ENCODE measurements at places on chromosomes 5 and 9.

DNA sequence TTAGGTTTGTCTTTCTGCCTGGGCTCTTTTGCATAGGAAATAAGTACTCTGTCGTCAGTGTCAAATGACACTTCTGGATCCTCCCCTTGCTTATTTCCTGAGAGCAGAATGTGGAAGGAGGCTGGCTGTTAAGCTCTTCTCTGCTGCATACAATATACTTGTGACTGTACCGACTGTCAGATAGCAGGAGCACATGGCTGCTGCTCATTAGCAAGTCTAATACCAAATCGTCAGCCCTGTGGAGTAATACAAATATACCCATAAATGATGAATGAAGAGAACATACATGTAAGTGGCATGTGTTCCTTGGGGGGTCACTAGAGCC is at the start of gene GPR151:
Gene GPR151 (minus strand): TSS at position 40 of the 325 bp plus-strand sequence. CDS start 77 bp downstream, outside the sequence.
- no peak for DNase-seq

DNA sequence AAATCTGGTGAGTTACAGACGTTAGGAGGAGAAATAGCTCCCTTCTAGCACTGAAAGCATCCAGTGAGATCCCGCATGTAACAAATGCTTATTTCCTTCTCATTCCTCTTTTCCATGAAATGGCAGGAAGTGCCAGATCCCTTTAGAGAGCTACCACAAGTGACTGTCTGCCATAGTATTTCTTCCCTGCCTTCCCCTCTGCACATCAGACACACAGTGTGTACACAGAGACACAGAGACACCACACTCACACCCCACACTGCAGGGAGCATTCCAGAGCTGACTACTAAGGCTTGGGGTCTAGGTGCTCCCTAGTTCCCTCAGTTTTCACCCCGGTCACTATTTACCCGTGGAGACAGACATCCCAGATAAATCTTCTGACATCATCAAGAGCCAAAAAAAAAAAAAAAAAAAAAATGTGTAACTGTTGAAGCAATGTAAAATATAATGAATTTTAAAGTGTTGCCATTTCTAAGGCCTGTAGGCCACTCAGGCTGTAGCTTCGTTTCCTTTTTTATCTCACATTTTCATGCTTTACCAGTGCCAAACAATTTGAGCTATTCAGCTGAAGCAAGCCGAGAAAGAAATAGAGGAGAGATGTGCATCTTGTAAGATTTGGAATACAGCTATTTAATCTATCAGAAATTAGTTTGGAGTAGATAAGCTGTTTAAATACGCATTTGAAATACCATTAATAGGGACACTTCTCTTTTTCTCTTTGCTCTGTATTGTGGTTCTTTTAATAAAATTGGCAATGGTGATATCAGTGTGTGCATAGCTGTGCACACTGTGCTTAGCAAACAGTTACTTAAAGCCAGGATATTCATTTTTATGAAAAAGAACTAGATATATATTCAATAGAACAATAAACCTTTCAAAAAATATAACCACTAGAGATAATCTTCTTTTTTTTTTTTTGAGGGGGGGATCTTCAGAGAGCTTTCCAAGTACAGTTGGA is 405.5 kb downstream of the PDE4D start:
- no peak for DNase-seq

GRCh38 chr9:110916403-110916802 is 121.9 kb downstream of the LPAR1 start:
- no peak for DNase-seq

DNA sequence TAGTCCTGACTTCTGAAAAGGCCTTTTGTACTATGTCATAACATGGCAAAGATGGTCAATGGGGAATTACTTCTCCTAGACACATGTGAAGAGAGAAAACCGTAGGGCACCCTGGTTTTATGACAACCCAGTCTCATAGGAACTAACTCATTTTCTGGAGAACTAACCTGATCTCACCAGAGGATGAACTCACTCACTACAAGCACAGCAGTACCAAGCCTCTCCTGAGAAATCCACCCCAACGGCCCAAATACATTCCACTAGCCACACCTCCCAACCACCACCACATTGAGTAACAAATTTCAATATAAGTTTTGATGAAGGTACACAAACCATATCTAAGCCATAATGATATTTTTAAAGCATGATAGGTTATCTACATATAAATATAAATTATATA is 909.3 kb upstream of the CDH10 start:
- no peak for DNase-seq

GRCh38 chr5:165370794-165371193 is 1865.4 kb downstream of the MAT2B start:
- no peak for DNase-seq

DNA sequence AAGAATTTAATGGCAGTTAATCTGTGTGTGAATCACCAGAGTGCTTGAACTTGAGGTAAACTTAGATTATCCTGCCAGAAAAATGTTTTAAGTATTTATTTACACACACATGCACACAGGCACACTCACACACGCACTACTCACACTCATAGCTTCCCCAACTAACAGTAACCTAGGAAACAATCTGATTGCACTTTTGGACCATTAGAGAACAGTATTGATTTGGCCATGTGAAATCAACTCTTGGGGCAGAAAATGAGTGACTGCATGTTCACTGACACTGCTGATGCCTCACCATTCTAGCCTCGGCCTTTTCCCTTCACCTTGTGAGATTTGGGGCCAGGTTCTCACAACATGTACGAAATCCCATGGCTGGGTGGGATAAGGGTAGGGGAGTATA is 64.1 kb downstream of the SLC1A3 start:
- DNase-seq, result no peak

DNA sequence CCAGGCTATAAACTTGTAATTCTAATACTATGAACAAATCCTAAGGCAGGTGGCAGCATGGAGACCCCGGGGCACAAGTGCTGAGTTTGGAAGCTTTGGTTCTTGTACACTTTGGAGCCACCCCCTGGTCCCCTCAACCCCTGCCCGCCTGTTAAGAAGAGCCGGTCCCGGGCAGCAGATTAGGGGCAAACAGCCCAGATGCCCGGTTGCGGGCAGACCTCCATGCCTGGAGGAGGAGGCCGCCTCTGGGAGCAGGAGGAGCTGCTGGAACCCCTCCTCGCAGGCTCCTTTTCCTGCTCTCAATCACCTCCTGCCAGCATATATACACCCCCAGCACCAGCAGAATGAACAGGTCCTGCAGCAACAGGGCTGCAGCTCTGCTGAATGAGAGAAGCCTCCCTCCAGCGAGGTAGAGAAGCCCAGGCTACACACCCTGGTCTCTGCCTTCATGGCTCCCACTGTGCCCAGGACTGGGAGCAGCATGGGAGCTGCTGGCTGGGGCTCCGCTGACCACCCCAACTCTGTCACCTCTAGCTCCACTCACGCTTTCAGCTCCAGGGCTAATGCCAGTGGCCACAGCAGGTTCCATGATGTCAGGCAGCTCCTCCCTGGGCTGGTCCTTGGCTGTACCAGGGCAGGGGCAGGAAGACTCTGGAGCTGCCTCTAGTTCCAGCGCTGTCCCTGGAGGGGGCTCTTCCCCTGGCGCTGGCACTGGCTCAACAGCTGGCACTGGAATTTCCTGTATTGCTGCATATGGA is 1713.5 kb upstream of the ACO1 start:
- no peak for DNase-seq

DNA sequence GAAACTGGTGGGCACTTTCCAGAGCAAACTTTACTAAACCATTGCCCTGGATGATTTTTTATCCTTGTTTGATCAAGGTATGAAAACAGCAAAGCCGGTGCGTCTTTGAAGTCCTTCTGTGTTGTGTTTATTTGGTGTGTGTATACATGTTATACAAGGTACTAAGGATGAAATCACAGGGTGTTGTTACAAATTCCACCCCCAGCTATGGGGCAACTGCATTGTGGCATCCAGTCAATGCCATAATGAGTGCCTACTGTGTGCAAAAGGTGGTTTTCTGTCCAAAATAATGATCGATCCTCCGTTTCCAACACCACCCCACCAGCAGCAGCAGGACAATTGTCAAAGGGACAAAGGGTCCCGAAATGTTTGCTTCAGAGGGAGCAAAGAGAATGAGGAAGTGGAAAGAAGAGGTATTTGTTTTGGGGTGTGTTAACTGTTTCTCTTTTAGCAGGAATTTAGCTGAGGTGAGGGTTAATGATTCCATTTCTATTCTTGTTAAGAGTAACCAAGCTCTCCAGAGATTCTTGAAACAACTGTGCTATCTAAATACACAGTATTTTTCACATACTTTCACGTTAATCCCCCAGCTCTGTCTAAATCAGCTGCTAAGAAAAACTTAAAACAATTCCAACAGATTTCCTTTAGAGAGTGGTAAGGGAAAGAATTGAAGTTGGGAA is 568.7 kb upstream of the KLF4 start:
- DNase-seq, result no peak

DNA sequence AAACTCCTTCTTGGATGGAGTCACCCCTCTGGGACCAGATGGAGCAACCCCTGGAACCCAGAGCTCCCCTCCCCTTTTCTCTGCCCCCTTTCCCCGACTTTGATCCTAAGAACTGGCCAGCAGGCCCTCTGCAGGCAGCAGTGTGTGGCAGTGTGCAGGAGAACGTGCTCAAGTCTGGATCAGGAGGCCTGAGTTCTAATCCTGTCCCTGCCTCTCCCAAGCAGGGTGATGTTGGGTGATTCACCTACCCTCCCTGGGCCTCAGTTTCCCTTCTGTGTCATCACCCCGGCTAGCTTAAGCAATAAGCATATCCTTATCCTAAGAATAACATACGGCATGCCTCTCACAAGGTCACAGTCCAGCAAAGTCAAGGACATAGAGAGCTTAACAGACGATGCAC is 67.6 kb downstream of the C9orf50 start:
- DNase-seq, result no peak

- no peak for DNase-seq
Observed at GRCh38 chr9:89065921-89066320, 74.7 kb downstream of the S1PR3 start.

DNA sequence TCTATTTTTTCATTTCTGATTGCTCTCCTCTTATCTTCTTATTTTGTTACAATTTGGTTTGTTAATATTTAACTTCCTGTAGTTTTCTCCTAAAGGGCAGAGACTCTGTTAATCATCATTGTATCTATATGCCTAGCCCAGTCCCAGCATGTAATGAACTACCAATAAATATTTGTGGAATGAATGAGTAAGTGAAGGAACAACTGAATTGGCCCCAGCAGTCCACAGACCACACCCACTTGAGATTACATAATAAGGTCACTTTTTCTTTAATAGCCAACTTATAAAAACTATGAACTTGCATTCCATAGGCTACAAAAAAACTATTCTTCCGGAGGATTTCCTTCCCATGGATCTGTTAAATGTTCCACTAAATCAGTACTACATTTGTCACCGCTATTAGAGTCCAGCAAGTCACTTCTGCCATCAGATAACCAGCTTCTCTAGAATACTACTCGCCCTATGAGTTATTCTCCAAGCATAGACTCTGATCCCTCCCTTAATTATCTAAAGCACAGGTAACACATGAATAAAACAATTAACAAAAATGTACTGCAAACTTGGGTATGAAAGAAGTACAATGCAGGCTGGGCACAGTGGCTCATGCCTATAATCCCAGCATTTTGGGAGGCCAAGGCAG is 27.5 kb upstream of the TNPO1 start:
- no peak for DNase-seq

DNA sequence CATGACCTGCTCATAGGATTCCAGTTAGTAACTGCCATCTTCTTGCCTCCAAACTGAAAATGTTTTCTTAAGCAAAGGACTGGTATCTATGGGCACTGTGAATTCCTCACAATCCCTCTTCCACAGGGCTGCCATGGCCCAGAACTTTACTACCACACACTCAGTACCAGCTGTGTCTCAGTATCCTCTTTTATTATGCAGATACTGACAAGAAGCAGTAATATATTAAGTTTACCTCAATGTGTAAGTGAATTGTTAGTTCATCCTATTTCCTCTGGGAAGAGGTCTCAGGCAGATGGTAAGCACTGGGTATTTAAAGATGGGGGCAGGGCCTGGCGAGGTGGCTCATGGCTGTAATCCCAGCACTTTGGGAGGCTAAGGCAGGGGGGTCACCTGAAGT is 320.8 kb upstream of the RFX3 start:
- DNase-seq, result no peak

DNA sequence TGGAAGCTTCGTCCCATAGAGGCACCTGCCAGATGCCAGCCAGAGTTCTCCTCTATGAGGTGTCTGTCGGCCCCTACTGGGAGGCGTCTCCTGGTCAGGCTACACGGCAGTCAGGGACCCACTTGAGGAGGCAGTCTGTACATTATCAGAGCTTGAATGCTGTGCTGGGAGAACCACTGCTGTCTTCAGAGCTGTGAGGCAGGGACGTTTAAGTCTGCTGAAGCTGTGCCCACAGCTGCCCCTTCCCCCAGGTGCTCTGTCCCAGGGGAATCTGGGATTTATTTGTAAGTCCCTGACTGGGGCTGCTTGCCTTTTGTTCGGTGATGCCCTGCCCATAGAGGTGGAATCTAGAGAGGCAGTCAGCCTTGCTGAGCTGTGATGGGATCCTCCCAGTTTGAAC is 70.8 kb downstream of the NDUFS4 start:
- DNase-seq, result no peak

DNA sequence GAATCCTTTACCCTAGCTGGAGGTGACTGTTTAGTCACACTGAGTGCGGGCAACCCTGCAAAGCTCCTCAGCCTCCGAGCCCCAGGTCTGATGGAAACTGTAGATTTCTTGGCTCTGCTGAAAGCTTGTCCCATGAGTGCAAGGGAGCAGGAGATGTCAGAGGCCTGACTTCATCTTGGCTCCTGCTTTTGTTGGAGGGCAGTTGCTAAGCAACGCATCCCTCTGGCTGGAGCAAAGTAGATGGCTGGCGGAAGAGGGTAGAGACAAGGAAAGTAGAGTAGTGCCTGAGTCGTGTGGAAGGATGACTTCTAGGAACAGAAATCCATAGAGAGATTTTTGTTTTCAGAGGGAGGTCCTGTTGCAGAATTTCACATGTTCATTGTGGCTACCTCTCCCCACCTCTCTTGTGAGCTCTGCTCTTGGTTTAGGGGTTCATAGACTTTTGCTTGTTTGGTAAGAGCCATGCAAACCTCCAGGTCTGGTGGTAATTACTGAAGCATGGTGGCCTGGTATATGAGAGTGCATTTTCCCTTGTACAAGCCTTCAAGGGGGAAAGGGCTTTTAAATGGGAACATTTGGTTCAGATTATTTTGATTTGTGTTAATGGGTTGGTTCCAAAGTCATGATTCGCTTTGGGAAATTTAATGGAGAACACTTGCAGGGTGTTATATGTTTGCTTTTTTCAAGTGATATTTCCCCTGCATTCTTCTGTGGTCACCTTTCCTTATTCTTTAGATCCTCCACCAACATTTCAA is 71.5 kb downstream of the ARHGAP26 start:
- DNase-seq, result no peak

DNA sequence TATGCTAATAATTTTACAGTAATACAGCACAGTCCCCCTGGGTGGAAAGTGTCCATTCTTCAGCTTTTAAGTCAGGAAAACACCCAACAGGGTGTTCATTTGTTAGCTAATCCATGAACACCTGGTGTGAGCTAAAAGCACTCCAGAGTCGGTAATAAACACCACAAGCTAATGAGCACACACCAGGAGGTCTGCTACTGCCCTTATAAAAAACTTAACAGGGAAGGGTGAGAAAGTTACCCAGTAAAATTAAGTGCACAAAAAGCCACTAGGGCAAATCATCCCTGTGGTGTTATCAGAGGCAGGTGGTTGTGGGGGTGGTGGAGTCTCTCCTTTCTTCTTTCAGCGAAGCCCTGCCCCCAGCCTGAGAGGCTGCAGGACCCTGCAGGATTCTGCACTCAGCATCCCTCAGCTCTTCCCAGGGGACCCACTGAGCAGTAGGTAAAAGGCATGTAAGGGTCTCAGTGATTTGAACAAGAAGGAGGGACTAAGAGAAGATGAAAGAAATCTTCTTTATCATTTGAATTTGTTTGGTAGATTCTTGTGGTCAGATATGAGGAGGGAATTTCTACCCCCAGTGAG is 14.4 kb downstream of the GDNF start:
- no peak for DNase-seq

GRCh38 chr5:131854134-131854533 is 57.3 kb upstream of the FNIP1 start:
- DNase-seq, result no peak

All from stimulated activated CD4-positive, alpha-beta T cell treated with anti-CD3 and anti-CD28 coated beads, Interleukin-1b, Interleukin-23, amount 100 ng/mL, for 24 hours (primary cell).